Stimulated activated CD4-positive, alpha-beta T cell treated with anti-CD3 and anti-CD28 coated beads, Interleukin-12 subunit alpha, Interleukin-12 subunit beta, amount 100 ng/mL, for 48 hours (primary cell): ENCODE measurements at places on chromosomes 6 and 20.
A peak's percentile ranks its signal among the peaks of the same experiment; 100 is the strongest.

GRCh38 chr6:93248631-93249030 lies 170.7 kb downstream of the EPHA7 start:
- DNase-seq = no peak

- DNase-seq = no peak
Measured at GRCh38 chr6:104954190-104954797, 2.6 kb upstream of the LIN28B start.

GRCh38 chr6:154500769-154501577 lies 9.5 kb downstream of the CNKSR3 start:
- DNase-seq = no peak

DNA sequence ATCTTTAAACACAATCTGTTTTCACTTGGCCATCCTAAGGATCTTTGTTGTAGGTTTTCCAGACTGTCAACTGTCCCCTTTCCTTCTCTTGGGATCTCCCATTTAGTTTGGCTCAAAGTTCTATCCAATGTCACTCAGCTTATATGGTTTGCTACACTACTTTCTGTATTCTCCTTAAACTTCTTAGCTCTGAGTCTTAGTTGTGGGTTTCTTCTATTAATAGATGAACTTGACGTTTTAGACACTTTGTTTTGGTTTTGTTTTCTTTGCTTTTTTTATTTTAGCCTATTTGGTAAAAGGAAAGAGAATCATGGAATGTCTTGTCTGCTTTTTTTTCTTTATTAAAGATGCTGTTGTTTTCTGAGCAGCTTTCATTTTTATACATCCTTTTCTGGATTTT lies 11.4 kb downstream of the RMND1 start:
- no peak for DNase-seq

GRCh38 chr6:43773050-43773979 lies 3.3 kb downstream of the VEGFA start:
- peak; percentile 53 for DNase-seq
